ENCODE measurements at places on chromosomes 3 and 15.

DNA sequence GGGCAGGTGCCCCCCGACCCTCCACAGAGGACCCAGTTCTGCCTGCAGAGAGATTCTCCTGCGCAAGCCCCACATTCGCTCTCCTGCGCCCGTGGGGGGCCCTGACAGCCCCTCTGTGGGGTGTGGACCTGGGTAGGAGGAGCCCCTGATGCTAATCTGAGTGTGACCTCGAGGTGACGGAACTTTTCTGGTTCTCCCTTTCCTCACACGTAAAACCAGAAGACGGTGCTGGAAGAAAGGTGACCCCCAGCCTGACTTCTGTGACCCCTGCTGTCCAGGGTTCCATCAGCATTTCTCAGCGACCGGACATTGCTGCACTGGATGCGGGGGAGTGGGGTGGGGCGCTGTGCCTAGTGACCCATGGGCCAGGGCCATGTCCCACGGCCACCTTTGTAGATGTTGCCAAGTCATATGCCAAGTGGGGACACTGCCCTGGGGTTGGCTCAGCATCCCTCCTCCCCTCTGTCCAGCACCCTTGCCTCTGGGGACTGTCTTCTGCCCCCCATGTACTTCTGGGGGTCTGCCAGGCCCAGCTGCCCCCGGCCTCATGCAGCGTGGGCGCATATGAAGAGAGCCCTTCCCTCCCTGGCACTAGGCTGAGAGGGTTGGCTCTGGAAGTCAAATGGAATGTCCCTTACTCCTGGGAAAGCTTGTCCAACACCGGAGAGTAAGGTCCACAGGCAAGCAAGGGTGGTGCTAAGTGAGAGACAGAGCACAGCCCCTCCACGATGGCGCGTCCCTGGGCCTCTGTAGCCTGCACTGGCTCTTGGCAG lies 129.1 kb upstream of the MEF2A start:
- DNase-seq: no peak

DNA sequence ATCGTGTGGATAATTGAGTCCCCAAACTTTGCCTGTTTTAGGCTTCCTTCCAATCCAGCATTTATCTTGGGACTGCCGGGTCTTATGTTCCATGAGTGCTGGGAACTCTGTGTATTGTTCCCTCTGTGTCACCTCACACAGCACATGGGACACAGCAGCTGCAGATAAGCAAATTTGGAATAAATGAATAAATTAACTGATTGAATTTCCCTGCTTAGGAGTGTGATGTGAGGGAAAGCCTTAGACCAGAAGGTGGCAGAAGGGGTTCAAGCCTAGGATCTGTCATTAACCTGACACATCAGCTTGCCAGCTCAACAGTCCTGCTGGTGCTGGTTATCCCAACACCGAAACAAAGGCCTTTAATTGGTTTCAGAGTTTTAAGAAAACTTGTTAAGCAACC lies 114.3 kb downstream of the OXSM start:
- DNase-seq: no peak

DNA sequence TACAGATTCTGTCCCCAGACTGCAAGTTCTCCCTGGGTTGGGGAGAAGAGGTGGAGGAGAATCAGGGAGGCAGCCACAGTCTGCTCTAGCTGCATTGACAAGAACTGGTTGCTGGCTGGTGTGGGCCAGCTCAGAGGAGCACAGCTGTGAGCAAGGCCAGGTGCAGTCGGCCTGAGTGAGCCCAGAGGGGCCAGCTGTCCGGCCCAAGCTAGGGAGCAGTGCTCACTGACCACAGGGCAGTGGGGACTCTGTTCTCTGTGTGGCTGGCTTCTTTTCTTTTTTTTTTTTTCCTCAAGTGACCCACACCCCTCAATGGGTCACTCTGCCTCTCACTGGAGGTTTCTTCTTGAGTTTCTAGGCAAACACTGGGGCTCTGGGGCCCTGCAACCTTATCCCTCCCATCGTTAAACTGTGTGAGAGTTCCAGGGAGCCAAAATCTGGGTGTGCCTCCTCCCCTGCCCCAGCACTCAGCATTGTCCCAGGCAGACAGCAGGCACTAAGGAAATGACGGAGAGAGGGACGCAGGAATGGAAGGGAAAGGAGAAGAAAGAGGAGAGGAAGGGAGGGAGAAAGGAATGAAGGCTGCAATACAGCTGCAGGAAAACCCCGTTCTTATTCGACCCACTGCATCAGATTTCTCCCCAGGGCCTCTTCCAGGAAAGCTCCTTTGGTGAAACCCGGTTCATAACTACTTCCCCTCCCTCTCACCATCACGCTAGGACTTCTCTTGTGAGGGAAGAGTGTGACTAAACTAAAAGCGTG lies 37.7 kb upstream of the HES1 start:
- no peak for DNase-seq

- no peak for DNase-seq
These were observed 87.5 kb downstream of the NEK10 start for GRCh38 chr3:27281671-27282150.

Data from suppressor macrophage treated with lipopolysaccharide for 4 hours (primary cell).